ENCODE measurements at places on chromosomes 16 and 17.

- no peak for DNase-seq
Measured at GRCh38 chr17:58088624-58089023, 5.4 kb downstream of the DYNLL2 start.

DNA sequence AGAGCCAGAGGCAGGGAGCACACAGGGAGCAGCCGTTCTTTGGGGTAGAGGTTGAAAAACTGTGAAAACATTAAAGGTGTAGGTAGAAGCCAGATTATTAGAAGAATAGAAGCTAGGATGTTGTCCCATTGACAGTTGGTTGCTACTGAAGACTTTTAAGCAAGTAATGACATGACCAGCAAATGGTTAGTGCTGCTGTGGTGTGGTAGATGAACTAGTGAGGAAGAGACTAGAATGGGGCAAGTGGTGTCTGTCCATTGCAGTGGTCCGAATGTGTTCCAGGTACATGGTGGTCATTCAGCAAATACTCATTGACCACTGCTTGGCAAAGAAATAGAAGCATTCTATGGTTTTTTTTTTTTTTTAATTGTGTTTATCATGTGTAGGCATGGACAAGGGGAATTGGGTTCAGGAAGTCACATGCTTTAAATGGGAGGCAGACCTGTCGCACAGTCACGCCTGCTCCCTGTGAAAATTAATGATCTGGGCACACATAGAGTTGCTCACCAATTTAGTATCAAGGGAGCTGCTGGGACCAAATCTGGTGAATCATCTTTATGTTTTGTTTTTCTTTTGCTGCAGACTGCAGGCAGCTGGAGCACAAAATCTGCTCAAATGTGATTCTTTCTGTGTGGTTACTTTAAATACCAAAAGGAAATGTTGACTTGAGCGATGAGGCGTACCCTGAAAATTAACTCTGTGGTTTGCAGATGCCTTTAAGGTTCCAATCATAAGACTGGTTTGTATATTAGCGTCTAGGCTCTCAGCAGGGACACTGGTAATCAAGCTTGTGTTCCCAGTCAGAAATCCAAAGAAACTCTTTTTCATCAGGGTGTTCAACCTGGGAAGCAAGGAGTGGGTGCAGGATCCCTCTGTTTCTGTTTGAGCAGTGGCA, 30.7 kb downstream of the YPEL2 start:
- no peak for DNase-seq

DNA sequence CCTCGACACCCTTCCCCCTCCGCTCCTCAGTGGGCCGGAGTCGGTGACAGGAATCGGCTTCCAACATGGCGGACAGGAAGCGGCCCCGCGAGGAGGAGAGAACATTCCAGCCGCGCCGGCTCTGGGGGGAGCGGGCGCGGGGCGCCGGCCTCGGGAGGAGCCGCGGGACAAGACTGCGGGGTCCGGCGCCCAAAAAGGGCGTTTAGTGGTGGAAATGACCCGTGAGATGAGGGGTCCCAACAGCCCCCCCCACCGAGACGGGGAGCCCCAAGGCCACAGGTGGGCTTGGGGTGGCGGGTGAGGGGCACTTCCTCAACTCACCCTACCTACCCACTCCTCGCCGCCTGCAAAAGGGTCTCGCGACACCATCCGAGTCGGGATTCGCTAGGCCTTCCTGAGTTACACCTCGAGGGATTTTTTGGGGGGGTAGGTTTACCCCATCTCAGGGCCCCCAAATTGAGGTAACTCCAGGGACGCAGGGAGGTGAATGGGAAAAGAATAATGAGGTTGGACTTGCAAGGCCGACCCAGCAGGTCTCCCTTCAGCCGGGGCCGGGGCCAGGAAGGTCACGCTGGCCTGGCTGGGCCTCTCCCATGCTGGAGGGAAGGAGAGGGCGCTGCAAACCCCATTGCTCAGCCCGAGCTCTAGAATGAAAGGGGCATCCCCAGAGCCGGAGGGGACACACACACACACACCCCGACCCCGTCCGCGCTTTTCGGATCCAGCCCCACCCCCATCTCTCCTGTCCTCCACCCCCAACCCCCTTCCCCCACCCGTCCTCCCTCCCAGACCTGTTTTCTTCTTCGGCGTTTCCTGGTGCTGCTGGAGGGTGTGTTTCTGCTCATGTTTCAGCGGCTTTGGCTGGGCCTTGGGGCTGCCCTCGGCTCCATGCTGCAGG, 707 bp downstream of the NUFIP2 start:
- DNase-seq: peak; percentile 46

GRCh38 chr16:87243478-87243877, 73.7 kb downstream of the C16orf95 start:
- no peak for DNase-seq

DNA sequence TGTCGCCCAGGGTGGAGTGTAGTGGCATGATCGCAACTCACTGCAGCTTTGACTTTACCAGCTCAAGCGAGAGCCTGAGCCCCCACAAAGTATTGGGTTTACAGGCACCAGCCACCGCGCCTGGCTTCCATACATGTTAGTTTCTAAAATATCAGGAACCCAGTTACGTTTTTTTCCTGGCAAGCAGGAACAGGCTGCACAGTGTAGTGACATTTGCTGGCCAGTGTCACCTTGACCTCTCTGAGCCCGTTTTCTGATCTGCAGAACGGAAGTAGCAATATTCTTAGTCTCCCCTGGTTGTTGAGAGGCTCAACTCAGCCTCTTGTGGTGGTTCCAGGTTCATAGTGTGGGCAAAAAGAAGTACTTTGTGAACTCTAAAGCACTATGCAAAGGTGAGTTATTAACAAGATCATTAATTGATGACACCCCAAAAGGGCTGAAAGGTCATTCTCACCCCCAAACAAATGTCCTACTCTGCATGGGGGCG, 15.6 kb downstream of the IGF2BP1 start:
- no peak for DNase-seq

GRCh38 chr17:41906465-41907184, 12.1 kb downstream of the ACLY start:
- no peak for DNase-seq

Data from activated CD4-positive, alpha-beta T cell treated with anti-CD3 and anti-CD28 coated beads, Interleukin-2, amount 50 U/mL, for 24 hours (primary cell).